ENCODE measurements at places on chromosomes 7 and 10.

DNA sequence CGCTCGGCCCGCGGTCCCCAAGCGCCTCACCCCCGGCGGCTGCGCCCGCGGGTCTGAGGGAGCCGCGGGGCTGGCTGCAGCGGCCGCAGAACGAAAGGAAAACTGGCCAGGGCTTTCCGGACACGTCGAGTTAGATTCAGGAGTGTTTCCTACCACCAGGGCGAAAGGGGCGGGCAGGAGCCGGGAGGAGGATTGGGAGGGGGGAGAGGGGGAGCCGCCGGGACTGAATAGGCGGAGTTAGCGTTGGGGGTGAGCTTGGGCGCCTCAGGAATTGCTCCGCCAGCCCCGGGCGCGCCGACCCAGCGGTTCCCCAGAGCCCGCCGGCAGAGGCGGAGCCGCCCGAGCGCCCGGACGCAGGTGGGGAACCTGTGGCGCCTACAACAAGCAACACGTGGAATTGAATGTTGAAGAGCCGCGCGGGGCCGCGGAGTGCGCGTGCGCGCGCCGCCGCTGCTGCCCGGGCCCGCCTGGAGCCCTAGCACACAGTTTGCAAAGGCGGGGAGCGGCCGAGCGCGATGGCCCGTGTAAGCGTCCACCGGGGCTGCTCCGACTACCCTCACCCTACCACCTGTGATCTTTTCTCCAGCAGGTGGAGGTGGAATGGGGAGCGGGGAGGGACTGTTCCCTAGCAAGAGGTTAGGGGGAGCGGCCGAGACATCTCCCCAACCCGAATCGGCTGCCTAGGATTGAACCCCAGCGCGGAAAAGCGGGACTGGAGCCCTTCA, at the start of gene CADPS2:
Gene CADPS2 (minus strand): TSS at position 104 of the 725 bp plus-strand sequence. CDS start 123 bp downstream, outside the sequence.
- no peak for DNase-seq

DNA sequence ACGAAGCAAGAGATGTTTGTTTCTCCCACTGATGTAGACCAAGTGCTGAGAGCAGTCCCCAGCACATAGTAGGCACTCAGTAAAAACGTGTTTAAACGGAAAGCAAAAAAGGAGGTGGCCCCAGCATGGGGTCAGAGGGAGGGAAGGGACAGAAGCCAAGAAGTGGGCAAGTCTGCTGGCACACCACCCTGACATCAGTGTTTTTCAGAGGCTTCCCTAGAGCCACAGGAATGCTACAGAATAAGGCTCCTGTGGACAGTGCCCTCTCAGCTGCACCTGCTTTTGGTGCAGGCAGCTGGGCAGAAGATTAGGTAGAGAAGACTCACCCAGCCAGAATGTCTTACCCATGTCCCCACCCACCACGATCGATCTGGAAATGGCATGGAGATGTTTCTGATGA, 8.3 kb upstream of the ANKRD1 start:
- DNase-seq, result no peak

DNA sequence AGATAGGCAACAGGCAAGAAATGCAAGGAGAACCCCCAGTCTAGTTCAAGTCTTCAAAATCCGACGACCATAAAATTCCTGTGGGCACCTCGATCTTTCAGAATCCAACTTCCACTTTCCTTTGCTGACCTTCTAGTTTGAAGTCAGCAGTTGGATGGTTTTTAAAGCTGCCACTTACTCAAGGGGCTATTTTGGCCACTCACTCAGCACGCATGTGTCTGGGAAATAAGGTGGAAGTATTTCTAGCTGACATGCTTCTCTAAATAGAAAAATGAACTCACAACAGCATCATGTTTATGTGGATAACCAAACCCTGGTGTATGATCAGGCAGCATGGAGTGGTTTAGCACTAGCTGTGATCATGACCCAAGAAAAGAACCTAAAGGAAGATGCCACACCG, at the start of gene NRAP:
Gene NRAP (minus strand): TSS at position 134 of the 400 bp plus-strand sequence. CDS start 159 bp downstream, outside the sequence.
- DNase-seq, result no peak

- no peak for DNase-seq
Measured at GRCh38 chr10:30466445-30466844, 32.5 kb downstream of the MAP3K8 start.

DNA sequence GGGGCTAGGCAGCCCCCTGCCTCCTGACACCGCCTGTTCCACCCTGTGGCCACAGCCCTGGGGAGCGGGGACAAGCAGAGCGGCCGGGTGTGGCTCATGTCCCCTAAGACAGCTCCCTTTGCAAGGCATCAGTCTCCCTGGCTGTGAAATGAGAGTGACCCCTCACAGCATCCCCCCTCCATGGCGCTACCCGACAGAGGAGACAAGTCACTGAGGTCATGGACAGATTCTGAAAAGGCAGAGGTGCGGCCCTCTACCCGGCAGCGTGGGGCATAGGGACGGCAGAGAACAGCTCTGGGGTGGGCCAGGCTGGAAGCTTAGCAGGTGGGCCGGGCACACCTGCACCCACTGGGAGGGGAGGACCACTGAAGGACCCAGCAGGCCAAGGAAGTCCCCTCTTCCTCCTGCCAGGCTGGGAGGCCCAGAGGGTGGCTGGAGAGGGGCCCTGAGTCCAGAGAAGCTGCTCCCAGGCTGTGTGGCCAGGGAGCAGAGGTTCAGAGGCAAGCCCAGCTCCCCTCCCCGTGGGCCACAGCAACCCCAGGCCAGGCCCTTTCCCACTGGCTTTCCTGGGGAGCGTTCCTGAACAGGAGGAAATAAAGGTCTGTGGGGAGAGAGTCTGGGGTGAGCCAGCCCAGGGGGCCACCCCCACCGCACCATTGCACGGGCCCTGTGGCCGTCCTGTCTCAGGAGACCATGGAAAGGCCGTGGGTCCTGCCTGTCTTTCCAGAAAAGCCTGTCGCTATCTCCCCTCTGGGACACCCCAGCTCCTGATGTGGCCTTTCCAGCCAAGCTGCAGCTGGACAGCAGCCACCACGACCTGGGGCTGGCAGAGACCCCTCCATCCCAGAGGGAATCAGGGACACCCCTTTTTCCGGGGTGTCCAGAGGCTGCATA, 1.7 kb downstream of the ADAP1 start:
- DNase-seq, result no peak

GRCh38 chr10:113444766-113445365, 108.0 kb upstream of the HABP2 start:
- DNase-seq, result no peak

GRCh38 chr7:100400656-100401055, 27.4 kb downstream of the PILRA start:
- DNase-seq, result no peak

GRCh38 chr7:1940402-1940786, 270.3 kb downstream of the ELFN1 start:
- DNase-seq, result no peak

Measured in GOT3 (cell line).